ENCODE measurements at places on chromosomes 4 and X.

DNA sequence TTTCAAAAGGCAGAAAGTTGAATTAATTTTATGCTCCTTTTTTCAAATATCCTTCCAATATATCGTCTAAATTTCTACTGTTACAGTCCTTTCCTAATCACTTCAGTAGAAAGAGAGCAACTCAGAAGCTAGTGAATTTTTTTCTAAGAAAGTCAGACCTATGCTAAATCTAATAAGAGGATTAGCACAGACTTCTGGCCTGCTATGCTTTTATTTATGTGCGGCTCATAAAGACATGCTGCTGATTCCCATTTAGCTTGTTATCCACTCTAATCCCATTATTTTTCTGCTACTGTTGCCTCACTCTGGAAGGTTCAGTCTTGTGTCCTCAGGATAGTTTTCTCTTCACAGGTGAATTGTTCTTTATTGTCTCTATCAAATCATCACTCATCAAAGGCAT is 473.5 kb upstream of the FAM241A start:
- DNase-seq, result no peak

GRCh38 chr4:90317785-90318184 is 190.6 kb downstream of the CCSER1 start:
- no peak for DNase-seq

- no peak for DNase-seq
Observed at GRCh38 chr4:134337574-134337973, 136.0 kb upstream of the PABPC4L start.

DNA sequence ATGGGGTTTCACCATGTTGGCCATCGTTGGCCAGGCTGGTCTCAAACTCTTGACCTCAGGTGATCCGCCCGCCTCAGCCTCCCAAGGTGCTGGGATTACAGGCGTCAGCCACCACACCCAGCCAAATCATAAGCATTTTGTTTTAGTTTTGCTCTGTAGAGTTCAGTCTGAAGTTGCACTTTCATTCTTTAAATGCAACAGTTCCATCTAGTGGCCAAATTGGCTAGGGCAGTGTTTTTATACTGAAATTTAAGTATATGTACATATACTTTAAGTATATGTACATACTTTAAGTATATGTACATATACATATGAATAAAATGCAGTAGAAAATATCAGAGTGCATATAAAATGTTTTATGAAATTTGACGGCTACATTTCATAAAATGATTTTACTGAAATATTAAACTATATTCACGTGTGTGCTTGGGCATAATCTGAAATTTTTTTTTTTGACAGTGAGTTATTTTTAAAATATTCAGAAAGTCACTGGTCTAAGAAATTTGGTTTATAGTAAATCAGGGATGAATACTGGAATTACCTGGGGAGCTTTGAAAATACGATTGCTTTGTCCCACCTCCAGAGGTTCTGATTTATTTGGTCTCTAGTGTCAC is 145.5 kb downstream of the NWD2 start:
- DNase-seq, result peak; percentile 91

- no peak for DNase-seq
Observed at GRCh38 chr4:42724451-42724850, 67.5 kb upstream of the ATP8A1 start.

- DNase-seq, result no peak
Observed at GRCh38 chrX:17591741-17592110, 145.6 kb upstream of the SCML1 start.

DNA sequence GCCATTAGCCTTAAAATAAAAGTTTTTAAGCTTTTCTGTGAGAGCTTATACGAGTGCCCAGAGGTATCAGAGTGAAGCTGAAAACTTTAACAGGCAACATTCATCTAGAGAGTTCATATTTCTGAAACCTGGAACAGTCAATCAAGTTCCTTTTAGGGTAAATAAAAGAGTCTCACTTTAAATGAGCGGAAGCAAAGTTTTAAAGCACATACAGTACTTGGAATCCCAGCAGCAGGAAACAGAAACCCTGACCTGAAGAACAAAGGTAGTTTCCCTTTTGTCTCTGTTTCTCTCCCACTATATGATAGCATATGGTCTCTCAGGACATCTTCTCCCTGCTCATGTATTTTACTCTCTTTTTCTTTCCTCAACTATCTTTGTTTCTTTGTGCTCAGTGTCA is 153.0 kb downstream of the ASB9 start:
- no peak for DNase-seq

DNA sequence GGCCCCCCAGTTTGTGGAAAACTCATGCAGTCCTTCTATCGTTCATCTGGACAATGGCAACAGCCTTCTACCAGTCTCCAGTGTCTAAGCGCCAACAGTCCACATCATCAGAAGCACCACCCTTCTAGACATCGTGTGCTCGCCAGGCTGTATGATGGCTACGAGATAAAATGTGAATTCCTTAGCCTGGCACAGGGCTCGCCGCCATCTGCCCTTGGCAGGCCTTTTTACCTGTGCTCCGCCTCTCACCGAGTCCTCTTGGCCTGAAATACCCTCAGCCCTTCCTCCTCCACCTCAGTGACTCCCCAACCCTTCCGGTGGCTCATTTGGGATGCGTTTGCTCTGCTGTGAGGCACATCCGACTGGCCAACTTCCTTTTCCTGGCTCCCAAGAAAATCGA is 15.9 kb upstream of the STS start:
- DNase-seq, result no peak

DNA sequence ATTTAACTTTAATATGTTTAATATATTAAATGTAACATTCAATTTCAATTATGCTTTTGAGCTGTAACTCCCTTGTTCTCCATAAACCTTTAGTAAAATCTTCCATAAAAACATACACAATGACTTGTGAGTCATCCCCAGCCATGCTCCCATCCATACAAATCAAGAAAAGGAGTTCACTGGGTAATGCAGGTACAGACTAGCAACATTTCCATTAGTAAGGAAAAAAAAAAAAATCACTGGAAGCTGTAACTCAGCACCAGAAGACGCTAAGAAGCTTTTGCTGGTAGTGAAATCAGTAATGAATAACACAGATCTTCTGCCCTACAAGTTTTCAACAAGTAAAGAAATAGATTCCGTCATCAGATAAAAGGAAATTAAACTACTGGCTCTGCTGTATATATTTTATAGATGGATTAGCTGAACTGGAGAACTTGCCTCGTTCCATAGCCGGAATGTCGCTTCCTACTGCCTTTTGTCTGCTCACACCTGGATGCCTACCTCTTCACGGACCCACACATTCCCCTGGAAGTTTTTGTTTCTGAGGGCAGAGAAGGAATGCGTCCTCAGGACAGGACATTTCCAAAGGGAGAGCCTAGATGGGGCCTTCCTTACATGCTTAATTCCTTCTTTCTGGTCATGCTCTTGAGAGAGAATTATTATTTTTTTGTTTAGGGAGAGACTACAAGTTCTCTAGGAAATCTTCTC is 298.4 kb upstream of the ANKRD50 start:
- no peak for DNase-seq

- peak; percentile 49 for DNase-seq
Observed at GRCh38 chrX:138026211-138026610, 460.3 kb downstream of the ZIC3 start.

DNA sequence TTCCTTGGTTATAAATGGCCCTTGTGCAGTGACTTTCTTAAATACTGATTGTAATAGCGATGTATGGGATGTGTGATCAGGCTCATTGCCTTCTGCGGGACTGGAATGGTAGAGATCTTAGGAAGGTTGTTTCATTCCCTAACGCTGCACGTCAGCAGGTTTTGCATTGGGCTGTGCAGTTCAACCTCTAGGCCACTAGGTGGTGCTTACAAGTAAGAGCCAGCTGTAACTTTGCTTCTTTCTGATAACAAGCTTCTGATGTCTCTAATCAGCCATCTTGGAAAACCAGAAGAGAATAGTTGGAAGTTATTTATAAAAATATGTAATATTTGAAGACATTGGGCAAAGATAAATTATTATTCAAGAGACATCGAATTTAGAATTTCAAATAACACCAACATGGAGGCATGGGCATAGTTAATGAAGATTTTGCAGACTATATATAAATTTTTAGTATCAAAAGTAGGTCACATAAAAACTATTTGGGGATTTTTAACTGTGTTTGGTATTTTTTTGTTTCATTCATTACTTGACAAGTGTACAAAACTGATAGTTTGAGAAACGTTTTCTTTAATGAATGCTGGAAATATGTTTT is 339.7 kb upstream of the PCDH7 start:
- peak; percentile 77 for DNase-seq

- DNase-seq, result no peak
Observed at GRCh38 chr4:38164346-38164745, 204.1 kb downstream of the PTTG2 start.

- no peak for DNase-seq
Observed at GRCh38 chr4:87565746-87566145, 36.6 kb upstream of the SPARCL1 start.

DNA sequence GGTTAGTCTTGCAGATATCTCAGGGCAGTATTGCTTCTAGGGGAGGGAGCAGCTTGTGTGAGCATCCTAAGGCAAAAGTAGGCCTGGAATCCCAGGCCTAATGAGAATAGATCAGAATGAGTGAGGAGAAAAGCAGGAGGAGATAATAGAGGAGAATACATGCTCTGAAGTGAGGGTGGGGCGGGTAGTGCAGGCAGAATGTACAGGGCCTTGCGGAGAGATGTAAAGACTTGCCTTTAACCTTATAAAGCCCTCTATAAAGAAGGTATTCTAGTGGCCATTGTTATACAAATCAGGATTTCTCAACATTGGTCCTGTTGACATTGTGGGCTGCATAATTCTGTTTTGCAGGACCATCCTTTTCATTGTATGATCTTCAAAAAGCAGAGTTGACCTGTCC is 855.3 kb downstream of the PCDH7 start:
- no peak for DNase-seq

DNA sequence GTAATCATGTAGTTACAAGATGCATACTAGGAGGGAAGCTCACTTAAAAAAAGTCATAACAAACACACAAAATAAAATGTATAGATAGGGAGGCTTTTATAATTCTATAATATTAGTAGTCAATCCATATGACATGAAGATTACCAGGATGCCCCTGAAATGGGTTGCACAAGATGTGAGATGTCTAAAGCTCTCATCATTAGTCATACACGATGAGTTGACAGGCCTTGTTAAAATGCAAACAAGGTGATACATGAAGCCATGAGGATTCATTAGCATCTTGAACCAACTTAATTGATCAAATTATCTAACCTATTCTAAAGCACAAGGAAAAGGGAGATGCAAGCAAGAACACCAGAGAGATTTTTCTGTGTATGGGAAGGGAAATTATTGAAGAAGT is 470.2 kb downstream of the IQCM start:
- no peak for DNase-seq

- no peak for DNase-seq
Observed at GRCh38 chr4:28523681-28524190, 1663.1 kb downstream of the STIM2 start.

DNA sequence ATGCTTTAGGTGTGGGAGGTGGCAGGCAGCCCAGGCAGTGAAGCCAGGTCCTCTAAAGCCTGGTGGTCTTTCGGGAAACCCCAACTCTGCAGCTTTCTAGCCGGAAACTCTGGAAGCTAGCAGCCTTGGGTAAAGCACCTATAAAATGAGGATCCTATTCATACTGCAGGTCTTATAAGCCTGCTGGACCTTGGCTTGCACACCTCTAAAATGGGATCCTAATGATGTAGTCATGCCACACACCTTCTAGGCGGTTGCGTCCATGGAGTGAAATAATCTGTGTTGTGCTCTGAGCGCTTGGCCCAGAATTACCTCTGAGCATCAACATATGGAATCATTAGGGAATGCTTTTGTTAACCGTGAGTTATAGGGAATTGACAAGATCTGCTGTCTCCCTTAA is 36.0 kb upstream of the STS start:
- no peak for DNase-seq

GRCh38 chr4:21134994-21135393 is 434.7 kb downstream of the PACRGL start:
- peak; percentile 43 for DNase-seq

DNA sequence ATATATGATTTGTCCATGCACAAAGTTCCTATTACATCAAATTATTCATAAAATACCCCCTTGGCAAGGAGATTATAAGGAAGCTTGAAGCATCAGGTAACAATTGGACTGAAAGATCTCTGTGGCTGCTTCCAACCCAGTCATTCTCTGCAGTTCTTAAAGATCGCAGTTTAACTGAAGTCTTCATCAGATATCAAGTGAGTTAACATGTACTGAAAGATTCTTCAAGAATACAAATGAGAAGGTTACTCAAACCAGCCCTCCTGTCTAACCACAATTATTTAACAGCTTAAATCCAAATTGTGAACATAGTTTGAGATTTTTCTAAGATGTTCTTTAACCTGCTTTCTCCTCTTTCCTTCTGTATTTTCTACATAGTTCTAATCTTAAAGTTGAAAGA is 56.1 kb downstream of the SLC10A7 start:
- DNase-seq, result no peak

DNA sequence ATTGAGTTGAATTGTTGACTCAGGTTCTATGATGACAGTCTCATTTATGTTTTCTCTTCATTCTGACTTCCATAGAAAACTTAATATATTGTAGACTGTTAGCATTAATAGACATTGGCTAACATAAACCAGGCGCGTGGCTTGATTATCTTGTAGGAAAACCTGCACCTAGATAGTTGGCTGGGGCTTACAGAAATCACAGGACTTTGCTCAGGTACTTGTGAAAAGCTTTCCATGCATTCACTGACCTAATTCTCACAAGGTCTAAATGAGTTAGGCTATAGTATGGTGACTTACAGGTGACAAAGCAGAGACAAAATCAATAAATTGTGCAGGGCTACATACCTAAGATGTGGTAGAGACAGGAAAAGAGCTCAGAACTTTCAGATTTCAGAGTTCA is 212.8 kb downstream of the GPAT3 start:
- DNase-seq, result no peak

DNA sequence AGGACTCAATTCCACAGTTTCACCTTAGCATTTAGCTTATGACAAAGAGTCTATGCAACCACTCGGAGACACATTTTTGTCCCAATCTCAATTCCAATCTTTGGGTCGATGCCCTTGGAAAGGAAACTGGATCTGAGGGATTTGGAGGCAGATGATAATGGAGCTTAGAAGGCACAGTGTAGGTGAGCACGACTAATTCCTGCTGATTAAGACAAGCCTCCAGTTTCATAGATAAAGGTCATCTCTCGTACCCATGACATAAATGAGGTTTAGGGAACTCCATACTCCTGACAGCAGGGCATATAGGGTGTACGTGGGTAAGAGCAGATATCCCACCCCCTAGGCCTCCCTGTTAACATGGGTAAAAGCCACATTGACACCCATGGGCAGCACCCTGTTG is 24.4 kb upstream of the ZNF718 start:
- DNase-seq, result no peak

GRCh38 chrX:13985697-13986435 is 43.8 kb downstream of the GEMIN8 start:
- no peak for DNase-seq

DNA sequence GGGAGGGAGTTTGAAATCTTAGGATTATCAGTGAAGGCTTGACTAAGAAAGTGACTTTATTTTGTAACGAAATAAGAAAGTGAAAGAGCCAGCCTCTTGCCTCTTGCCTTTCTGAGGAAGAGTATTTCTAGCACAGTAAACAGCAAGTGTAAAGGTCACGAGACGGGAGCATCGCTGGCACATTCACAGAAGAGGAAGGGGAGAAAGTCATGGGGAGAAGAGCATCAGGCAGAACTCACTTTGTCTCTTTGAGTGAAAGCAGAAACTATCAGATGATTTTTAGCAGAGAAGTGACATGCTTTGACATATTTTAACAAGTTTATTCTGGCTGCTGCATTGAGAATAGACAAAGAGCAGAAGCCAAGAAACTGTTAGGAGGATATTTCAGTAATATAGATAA is 313.8 kb downstream of the CAMK2D start:
- DNase-seq, result no peak
